Stimulated activated CD8-positive, alpha-beta memory T cell treated with anti-CD3 and anti-CD28 coated beads, Interleukin-2, amount 100 ng/mL, for 48 hours (primary cell): ENCODE measurements at places on chromosomes 12 and 14.

DNA sequence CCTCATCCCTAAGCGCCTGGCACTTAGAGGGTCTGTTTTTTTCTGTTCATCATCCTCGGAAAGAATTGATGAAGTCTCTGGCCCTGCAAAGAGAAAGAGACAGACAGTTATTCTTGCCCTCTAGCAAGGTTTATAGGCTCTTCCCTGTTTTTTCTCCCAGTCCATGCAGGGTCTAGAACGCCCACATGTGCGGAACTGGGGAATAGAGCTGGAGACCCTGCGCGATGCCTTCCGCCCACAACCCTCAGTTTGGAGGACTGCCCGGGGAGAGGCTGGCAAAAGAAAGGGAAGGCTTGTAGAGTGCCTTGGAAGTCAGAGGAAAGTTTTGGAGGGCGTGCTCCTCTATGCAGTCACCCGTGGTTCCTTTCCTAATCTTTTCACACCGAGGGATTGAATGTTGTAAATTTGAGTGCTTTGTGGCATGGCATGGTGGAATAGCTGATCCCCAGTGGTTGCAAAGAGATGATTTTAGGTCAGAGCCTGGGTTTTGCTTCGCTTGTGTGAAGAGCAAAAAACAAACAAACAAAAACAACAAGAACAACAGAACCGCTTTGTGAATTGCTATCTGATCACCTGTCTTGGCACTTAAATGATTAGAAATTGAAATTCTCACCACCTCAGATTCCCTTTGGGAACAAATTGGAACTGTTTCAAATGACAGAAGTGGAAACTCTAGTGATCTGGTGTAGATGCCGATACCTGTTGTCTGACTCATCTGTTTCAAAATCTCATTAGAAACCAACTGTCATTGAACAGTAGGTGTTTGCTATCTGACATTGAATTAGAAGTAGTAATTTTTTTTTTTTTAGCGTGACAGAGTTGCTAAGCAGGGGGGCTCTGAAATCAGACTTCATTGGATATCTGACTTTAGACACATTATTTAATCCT is 947 bp downstream of the GAS2L3 start:
- no peak for DNase-seq

DNA sequence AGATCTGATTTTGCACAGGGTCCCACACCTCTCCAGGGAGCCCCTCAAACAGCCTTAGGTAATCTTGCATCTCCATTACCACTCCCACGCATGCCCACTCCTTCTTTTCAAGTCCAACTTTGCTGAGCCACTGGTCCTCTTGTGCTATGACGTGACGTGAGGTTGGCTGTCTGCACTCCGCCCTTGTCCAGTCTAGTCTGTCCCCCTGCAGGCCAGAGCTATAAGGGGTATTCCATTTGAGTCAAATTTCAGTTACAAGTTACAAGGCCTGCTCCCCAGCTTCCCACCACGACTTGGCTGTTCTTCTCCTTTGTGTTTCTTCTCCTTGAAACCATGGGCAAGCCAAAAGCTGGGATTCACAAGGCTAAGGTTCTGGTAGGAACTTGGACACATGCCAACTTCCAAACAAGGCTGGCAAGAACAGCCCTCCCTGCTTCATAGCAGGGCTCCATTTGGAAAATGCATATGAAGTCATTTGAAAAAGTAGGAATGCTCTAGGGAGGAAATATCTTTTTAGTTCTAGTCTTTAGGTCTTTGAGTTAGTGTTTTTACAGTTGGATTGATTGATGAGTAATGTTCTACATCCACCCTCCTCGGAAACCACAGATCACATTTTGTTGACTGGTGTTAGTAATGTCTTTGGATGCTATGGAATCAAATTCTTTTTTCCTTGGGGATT is 49.1 kb downstream of the KCNA1 start:
- no peak for DNase-seq

DNA sequence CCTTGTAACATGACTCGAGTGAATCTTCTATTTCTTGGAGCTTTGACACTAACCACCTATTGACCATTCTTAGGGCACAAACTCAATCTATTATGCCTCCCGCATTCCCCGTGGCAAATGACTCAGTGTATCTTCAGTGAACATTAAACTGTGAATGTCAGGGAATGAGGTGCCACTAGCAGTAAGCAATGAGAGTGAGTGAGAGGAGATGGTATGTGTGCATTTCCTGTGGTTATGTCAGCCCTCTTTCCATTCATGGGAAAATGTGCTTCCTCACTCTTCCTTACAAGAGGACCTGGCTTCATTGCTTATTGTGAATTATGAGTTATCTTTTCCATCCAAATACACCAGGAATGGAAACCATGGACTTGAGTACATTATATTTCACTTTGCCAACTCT is 229.2 kb downstream of the EMP1 start:
- no peak for DNase-seq

DNA sequence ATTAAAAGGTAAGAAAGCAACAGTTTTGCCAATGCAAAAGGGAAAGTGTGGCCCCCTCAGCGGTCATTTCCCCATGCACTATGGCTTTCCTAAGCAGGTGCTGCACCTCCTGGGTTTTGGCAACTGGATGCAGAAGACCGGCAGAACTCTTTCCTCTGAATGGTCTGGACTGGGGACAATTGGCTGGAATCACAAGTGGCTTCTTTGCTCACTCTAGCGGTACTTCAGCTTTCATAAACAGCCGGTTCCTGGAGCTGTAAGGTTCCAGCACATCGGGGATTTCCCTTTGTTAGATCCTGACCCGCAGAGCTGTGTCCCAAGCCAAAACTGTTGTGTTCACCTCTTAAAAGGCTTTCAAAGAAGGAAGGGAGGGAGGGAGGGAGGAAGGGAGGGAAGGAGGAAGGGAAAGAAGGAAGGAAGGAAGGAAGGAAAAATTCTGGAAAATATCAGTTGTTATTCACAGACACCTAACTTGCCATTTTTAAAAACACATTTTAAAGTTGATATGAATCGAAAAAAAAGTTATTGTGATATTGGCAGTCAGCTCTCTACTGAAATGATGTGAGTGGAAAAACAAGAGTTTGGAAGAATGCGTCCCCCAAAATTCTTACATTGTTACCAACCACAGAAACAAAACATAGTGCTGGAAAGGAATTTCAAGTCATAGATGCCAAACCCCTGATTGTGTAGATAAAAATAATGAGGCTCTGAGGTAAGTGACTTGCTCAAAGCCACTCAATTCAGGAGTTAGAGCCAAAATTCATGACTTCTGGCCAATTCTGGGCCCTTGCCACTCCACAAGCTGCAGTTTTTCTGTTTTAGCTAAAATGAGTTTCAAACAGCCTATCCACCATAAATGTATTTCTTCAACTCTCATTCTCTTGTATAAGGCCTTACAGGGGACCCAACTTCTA is 220.6 kb upstream of the HMGA2 start:
- DNase-seq, result no peak

DNA sequence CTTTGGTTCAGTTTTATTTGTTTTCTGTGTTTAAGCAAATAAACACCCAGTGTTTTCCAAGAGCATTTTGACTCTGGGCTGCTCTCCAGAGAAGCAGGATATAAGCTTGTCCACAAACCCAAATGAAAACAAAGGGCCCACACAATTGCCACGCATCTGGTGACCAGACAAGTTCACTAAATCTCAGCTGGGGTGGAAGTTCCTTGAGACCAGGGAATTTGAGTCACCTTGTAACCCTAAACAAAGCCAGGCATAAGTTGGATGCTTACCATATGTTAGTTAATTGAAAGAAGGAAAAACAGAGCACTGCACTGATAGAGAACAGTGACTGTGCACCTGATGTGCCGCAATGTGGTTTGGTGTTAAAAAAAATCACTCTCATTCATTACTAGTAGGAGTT is 1.6 kb upstream of the TXNRD1 start:
- DNase-seq, result no peak

- peak; percentile 40 for DNase-seq
Observed at GRCh38 chr12:53324113-53324778, 2.8 kb upstream of the AAAS start.

DNA sequence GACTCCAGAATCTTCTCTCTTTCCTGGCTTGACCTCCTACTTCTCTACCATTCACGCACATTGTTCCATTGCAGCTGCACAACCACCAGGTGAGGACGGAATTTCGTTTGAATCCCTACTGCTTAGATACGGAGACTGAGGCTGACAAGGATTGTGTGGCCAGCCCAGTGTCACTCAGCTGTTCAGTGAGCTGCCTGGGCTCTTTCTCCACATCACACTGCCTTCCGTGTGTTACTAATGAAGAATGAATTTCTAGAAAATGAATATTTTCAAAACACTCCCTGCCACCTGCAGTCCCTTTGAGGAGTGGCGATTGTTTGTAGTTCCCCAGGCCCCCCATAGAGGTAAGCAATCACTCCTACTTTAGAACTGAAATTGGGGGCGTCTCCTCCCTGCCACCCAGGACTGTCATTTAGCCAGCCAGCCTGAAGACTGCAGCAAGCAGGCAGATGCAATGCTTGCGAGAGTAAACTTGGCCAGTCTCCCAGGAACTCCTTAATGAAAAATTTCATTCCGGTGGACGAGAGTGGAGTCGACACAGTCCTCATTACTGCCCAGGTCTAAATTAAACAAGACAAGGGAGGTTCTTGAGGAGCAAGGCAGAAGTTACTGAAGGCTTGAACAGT is 239.7 kb downstream of the SLC41A2 start:
- no peak for DNase-seq

DNA sequence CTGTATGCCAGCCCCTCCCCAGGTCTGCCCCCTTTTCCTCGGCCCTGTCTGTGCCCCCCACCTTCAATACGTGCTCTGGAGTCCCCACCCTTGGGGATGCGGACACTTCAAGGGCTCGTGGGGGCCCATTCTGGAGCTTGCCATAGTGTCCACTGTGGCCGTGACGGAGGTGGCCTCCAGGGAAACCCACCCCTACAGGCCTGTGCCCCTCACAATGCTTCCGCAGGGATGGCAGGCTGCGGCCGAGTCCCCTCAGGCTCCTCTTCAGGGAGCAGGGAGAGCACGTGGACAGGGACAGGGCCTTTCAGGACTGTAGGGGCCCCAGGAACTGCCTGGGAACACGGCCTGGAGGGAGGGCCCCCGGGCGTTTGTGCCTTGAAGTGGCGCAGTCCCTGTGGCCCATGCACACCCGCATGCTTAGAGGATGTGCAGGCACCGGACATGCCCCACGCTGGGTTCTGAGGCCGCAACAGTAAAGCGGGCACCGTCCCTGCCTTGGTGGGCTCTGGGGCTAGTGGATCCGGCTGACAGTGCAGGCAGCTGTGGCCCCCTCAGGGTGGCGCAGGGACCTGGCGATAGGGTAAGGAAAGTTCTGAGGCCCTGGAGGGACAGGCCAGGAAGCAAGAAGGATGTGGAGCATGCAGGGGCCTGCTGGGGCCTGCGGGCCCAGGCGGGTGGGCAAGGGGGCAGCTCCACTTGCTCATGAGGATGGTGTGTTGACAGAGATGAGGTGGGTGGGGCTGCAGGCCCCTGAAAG is 209.0 kb upstream of the RTL1 start:
- no peak for DNase-seq
